HS-5 (cell line): ENCODE measurements at places on chromosomes 7 and 10.

DNA sequence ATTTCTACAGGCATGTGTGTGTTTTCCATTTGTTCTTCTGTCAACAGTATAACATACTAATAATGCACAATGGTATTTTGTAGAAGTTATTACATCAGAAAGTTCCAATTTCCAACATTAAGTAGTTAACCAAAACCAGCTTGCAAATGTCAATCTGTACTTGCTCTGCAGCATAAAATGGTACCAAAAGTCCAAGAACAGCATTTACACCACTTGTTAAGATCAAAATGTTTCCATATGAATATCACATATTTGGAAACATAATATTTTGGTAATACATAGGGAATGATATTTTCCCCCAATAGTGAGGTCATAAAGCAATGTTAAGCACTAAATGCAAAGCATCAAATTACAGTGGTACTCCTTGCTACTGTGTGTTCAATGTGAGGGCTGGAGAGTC is 162.1 kb downstream of the ZNF438 start:
- no peak for DNase-seq

- no peak for DNase-seq
Measured at GRCh38 chr7:73582664-73583202, 4.4 kb upstream of the TBL2 start.

- DNase-seq, result no peak
Measured at GRCh38 chr10:86203162-86203905, 163.3 kb downstream of the GRID1 start.

GRCh38 chr7:4073750-4074149 is 608.3 kb upstream of the FOXK1 start:
- DNase-seq, result no peak

- no peak for DNase-seq
Measured at GRCh38 chr10:62046522-62047227, 145.2 kb downstream of the ARID5B start.

- DNase-seq, result no peak
Measured at GRCh38 chr7:92840316-92840715, 3.9 kb upstream of the CDK6 start.
